ENCODE measurements at places on chromosomes 4 and X.

- no peak for DNase-seq
Measured at GRCh38 chrX:44765556-44765955, 78.3 kb upstream of the DUSP21 start.

DNA sequence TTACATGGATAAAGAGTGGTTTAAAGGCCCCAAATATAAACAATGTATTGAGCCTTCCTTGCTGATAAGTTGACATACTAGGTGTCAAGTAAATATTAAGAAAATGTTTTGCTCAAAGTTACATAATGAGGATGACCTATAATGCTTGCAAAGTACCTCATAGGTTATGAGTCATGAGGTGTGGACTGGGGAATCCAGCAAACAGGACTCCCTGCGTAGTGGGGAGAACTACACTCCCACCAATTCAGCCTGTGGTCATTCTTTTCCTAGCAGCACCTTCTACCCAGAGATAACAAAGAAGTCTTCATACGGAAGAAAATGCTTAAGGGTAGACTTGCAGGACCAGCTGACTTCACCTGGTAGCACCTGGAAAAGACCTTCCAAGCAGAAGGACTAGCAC lies 418.9 kb upstream of the CPEB2 start:
- DNase-seq: no peak

- DNase-seq: no peak
Measured at GRCh38 chr4:6324999-6325787, 55.5 kb downstream of the WFS1 start.

GRCh38 chrX:135273162-135273561 lies 21.3 kb downstream of the ETDA start:
- DNase-seq: no peak

GRCh38 chr4:142293536-142293935 lies 552.6 kb downstream of the INPP4B start:
- DNase-seq: no peak

All from CD4-positive, alpha-beta T cell (primary cell).